ENCODE measurements at places on chromosomes 7 and 10.
A peak's percentile ranks its signal among the peaks of the same experiment; 100 is the strongest.

- DNase-seq: no peak
Measured at GRCh38 chr10:79051766-79052165, 17.0 kb upstream of the ZMIZ1 start.

- DNase-seq: no peak
Measured at GRCh38 chr7:18387191-18387735, 108.3 kb upstream of the HDAC9 start.

- DNase-seq: no peak
Measured at GRCh38 chr7:32218154-32218467, 147.9 kb upstream of the PDE1C start.

DNA sequence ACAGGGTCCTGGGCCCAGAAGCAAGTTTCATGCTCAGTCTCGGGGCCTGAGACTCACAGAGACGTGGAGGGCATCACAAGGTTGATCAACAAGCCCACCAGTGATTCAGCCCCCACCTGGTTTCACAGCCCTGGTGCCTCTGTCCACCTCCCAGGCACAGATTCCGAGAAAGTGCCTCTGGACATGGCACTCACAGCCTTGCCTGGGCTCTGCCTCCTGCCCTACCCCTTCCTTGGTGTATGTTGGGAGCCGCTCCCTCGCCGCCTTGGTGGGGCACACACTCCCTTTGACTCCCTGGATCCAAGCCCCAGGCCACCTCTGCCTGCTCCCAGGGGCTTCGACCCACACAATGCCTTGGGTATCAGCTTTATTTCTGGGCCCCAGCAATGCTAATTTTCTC lies 200.8 kb upstream of the PPP2R2D start:
- DNase-seq: peak; percentile 30

GRCh38 chr7:24700521-24701260 lies 56.6 kb downstream of the GSDME start:
- DNase-seq: no peak

- no peak for DNase-seq
Measured at GRCh38 chr10:47311193-47311931, 10.9 kb upstream of the GDF2 start.

GRCh38 chr7:92698237-92698841 lies 108.1 kb upstream of the FAM133B start:
- DNase-seq: no peak

DNA sequence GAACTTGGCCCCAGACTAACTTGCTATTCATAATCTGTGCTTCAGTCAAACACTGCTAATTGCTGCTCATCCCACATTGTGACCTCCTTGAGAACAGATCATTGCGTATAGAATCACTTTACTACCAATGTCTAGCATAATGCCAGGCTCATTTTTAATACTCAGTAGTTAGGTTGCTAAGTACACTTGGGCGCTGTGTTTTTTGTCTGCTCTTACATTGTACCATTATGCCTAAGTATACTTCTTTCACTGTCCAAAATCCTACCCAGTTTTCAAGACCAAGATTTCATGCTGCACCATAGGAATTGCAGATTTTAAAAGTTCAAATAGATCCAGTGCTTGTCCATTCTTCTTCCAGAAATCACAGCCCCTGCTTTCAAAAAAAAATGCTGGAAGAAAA lies 32.8 kb upstream of the TMEM106B start:
- DNase-seq: no peak

DNA sequence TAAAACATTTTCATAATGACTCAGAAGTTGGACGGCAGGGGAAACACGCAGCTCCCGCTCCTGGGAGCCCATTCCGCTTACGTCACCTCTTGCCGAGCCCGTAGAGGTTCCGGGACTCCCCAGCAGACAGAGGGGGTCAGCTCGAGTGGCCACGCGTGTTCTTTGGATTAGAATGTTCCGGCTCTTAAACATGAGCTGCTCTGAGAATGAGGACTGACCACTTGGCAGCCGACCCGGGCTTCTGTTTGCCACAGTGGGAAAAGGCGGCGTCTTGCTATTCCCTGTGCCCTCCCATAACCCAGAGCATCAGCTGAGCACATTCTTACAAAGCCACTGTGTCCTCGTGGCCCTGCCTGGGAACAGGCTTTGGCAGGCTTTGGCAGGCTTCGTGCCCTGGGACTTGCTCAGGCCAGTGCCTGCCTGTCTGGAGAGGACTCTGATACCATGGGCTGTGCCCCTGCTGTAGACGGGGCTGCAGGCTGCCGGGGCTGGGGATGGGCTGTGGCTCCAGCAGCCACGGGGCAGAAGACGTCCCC lies 40.1 kb downstream of the PFKP start:
- DNase-seq: no peak

DNA sequence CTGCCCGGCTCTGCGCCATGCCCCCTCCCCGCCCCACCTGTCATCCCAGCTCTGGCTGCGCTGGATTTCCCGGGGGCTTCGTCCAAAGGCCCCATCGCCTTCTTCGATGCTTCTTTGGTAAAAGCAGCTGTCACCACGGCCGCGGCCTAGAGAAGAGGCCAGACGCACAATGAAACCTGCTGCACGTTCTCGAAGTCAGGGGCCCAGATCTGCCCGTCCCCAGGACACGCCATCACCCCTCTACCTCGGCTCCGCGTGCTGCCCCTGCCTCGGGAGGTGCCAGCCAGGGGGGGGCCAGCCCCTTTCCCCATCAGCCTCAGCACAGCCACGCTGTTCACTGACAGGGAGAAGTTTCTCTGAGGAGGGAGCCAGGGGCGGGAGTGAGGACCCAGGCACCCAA lies 6.8 kb downstream of the GIGYF1 start:
- DNase-seq: no peak

DNA sequence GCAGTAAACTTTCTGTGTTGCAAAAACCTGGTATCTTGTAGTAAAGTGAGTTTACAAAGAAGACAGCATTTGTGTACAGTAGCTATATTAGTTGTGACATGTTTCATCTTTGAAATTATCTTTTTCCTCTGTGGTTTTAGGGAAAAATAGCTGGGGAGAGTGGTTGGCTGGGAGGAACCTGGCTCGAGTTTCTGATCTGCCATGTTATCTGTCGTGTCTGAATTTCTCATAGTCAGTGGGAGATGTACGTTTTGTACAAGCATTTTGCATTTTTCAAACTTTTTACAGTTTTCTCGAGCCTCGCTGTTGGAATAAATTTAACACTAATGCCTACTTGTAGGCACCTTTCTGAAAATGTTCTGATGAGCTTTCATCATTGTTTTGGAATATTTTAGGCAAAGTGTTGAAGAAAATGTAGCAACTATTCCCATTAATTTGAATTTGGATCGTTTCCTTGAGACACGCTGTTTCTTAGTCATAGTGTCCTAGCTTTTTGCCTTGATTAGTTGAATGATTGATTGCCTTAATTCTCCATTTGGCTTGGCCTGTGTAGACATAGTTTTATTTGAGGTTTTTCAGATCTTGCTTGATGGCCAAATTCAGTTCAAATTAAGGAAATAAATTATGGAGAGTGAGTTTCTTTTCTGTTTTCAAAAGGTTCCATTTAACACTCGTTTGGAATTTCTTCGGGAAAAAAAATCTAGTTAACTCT lies 65.1 kb downstream of the CAMK1D start:
- no peak for DNase-seq

GRCh38 chr7:112377593-112377992 lies 72.7 kb upstream of the IFRD1 start:
- no peak for DNase-seq

- no peak for DNase-seq
Measured at GRCh38 chr7:67375427-67375826, 378.8 kb downstream of the TYW1 start.

GRCh38 chr10:30398788-30399187 lies 35.2 kb upstream of the MAP3K8 start:
- no peak for DNase-seq

DNA sequence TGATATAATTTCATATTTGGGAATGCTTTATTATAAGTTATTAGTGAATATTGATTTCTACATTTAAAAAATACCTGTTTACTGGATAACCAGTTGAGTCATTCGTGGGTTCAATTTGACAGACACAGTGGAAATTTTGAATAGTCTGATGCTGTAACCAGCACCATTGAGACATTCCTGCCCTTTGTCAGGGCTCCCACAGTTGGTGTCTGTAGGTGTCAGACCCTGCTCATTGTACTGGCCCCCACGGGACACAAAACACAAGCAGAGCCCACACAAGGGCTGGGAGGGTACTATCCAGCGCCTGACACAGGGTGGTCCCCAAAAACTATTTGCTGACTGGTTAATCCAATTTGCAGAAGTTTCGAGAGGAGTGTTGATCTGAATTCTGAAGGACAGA lies 35.9 kb downstream of the EEPD1 start:
- no peak for DNase-seq

GRCh38 chr10:116646502-116646901 lies 25.7 kb downstream of the PNLIPRP2 start:
- no peak for DNase-seq

DNA sequence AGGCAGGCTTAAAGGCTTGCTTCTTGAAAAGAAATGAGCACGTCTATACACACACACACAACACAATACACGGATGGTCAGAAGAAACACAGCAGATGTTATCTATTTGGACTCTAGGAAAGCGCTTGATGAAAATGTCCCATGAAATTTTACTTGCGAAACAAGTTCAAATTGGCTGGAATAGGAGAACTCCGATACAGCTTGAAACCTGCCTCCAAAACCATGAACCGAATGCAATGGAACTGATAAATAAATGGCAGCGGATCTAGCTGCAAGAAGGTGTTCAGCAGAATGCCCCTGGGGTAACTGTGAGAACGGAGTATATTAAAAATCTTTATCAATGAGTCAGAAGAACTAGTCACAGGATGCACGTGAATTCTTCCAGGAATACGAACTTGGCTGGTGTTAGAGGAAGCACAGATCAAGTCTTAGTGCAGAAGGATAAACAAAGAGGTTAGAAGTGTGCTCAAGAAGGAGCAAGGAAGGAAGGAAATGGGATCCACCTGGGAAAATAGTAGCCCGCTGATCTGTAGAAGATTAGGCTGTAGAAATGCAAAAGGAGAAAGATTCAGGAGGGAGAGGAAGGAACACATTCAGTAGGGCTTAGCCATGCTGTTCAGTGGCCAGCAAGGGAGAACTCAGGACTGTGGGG lies 142.0 kb upstream of the PRKCQ start:
- no peak for DNase-seq

GRCh38 chr10:23505797-23506465 lies 67.1 kb downstream of the OTUD1 start:
- no peak for DNase-seq

DNA sequence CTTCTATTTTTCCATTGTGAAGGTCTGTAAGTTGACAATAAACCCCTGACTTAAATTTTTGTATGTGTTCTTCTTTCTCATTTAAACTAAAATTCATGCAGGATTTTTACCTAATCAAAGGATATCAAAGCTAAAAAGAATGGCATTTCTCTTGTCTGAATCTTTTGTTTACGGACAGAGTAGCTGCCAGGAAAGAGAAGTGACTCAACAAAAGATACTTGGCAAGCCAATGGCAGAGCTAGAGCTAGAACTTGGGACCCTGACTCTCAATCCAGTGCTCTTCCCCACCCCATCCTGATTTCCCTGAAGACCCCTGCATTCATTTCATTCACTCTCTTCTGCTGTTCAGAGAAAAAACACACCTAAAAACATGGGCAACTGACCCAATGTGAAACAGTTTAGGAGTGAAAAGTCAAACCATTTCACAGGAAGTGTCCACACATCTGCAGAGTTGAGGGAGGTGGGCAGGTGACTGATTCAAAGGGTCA lies 40.2 kb upstream of the PDLIM1 start:
- no peak for DNase-seq

- no peak for DNase-seq
Measured at GRCh38 chr7:4167385-4167910, 514.6 kb upstream of the FOXK1 start.

GRCh38 chr10:113108948-113109347 lies 158.9 kb downstream of the TCF7L2 start:
- no peak for DNase-seq

DNA sequence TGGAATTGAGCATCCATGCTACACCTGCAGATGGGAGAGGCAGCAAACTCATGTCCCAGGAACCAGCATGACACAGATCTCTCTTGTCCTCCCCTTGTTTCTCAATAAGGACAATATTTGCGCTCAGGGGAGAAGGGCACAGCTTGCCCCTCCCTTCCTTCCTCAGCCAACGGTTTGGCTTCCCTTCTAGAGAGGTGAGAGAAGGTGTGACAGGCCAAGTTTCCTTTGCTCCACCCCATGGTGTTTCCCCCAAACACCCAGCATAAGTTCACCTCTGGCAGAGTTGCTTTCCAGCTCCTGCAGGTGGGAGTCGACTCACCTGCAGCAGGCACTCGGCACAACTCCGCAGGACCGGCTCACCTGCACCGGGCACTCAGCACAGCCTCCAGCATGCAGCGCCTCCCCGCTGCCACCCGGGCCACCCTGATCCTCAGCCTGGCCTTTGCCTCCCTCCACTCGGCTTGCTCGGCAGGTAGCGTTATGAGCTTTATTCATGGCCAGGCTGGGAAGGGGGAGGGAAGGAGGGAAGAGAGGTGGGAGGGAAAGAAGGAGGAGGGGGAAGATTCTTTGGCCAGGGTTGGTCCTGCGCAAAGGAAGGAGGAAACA lies at the start of the genes ATP6V0A4 and TMEM213:
Gene ATP6V0A4 (minus strand): TSS at position 482 of the 606 bp plus-strand sequence. CDS start 26,949 bp downstream, outside the sequence.
Gene TMEM213 (plus strand): TSS at position 280 of the 606 bp plus-strand sequence. CDS start 111 bp downstream, at position 391.
- peak; percentile 59 for DNase-seq
